ENCODE measurements at places on chromosomes 5 and 9.

DNA sequence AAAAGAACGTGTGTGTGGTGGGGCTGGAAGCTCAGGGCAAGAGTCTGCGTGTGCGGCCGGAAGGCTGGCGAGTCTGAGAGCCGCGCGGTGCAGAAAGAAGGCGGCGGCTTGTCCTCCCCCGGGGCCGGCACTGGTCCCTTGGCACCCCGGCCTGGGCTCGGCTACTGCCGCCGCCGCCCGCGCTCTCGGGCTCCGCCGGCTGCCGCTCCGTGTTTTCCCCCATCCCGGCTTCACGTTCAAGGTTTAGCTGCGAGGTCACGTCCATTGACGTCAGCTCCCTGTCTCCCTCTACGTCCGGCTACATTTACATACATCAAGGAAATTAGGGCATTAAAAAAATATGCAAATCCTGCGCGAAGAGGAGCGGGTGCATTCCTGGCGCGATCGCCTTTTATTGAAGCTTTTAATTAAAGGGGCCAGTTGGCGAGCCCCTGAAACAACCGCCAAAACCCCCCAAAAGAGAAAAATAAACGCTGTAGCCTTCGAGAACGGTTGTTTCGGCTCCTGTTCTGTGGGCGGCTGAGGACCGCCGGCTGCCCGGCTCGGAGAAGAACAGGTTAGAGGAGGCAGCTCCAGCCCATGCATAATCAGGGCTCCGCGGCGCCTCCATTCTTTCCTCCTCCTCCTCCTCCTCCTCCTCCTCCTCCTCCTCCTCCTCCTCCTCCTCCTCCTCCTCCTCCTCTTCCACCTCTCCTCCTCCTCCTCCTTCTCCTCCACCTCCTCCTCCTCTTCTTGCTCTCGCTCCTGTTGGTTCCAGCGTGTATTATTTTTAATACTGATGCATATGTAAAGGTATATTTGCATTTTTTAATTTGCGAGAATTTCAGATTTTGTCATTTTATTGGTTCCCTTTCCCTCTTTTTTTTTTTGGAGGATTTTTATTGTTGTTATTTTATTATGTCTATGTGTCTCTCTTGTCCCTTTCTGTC lies 207.0 kb downstream of the MEF2C start:
- DNase-seq: no peak

DNA sequence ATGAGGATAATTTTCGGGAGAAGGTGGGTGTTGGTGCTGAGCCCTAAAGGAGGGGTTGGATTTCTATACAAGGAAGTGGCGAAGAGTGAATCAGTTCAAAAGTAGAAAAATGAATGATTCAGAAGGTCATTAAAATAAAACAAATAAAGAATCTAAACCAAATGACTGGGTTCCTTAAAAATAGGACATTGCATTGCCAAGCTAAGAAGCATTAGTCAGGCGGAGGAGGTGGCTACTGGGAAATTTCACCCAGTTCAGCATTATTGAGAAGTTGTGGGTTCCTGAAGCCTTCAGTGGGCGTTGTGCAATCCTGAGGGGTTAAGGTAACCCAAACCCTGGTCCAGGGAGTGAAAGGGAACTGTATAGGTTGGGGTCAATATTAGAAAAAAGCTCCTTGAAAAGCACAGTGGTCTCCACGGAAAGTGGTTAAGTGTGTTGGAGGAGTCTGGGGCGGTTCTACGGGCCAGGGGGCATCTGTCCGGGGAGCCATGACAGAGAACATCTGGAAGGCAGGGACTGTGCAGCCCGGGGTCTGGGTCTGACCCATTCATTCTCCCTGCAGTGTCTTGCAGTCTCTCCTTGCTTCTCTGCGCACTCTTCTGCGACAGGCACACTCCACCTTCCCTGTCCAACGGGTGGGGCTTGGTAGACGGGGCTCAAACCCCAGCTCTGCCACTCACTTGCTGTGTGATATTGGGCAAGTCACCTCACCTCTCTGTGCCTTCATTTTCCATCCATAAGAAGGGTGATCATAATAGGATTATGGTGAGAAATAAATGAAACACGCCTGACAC lies 27.6 kb upstream of the DUSP1 start:
- DNase-seq: no peak

DNA sequence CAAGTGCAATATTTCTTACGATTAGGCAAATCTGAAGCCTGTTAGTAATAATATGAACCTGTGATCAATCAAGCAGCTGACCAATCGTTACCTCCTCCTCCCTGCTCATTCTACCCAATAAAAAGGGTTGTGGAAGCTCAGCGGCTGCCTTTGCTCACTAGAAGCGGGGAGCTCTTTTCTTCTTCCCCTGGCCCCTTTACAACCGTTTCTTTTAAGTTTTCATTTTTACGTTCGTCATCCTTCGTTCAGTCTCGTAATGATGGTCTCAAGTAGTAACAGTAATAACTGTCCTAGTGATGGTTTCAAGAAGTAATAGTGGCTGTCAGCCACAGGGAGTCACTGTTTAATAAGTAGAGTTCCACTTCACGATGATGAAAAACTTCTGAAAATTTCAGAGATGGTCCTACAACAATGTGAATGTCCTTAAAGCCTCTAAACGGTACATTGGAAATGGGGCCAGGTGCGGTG lies 6.2 kb downstream of the UGT3A2 start:
- DNase-seq: no peak

GRCh38 chr5:158406884-158407823 lies 548.2 kb upstream of the CLINT1 start:
- DNase-seq: no peak

- DNase-seq: peak; percentile 57
Observed at GRCh38 chr9:120390637-120391190, 189.3 kb downstream of the CDK5RAP2 start.

Measured in HepG2 (cell line).